Activated naive CD4-positive, alpha-beta T cell (primary cell): ENCODE measurements at places on chromosomes 2 and 18.

- no peak for DNase-seq
These were observed 113.7 kb upstream of the NRP2 start for GRCh38 chr2:205568620-205569019.

GRCh38 chr2:239935789-239936758 is 89.1 kb downstream of the NDUFA10 start:
- DNase-seq = no peak

GRCh38 chr2:108534584-108535356 is 500 bp downstream of the LIMS1 start:
- DNase-seq = no peak

DNA sequence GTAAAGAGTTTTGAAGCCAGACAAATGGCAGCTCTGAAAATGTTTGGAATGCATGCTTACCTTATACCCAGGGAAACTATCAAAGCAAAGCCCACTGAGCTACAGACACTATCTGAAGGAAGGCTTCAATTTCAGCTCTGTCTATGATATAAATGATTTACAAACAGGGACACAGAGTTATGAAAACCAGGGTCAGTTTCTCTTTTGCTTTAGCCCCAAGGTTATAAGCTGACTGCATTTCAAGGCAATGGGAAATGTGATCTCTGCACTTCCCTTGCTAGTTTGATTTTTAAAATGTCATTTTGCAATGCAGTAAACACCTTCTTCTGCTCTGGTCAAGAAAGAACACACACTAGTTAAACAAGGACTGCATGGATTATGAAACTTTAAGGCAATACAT is 65.2 kb upstream of the CCDC195 start:
- no peak for DNase-seq

GRCh38 chr2:164840930-164841718 is 499 bp downstream of the COBLL1 start:
- DNase-seq = no peak

- no peak for DNase-seq
These were observed 1211.9 kb upstream of the GYPC start for GRCh38 chr2:125444106-125444505.

DNA sequence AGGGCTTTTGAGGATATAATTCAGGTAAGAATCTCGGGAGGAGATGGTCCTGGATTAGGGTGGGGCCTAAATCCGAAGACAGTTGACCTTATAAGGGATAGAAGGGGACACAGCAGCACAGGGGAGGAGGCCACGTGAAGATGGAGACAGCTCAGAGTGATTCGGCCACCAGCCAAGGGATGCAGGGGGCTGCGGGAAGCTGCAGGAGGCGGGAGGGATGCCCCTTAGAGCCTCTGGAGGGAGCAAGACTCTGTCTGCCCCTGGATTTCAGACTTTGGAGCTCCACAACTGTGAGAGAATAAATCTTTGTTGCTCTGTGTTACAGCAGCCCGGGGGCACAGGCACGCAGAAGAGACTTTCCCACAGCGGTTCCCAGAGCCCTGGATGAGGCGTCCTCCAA is 143.7 kb downstream of the ASB1 start:
- DNase-seq = no peak

DNA sequence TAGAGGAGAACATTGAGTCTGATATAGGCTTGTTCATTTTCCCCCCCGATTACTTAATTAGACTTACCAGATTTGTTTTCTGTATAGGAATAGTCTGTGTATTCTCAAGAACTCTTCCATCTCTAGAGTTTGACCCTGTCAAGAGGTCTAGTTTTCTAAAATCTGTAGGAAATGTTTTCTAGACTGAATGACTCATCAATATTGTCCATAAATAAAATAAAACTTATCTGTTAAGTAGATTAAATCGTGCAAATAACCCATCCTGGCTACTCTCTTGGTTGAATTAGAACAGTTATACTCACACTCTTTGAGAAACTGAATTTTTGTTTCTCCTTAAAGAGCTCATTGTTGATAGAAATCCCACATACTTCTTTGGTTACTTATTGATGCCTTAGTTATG is 299.2 kb upstream of the CWC22 start:
- no peak for DNase-seq

DNA sequence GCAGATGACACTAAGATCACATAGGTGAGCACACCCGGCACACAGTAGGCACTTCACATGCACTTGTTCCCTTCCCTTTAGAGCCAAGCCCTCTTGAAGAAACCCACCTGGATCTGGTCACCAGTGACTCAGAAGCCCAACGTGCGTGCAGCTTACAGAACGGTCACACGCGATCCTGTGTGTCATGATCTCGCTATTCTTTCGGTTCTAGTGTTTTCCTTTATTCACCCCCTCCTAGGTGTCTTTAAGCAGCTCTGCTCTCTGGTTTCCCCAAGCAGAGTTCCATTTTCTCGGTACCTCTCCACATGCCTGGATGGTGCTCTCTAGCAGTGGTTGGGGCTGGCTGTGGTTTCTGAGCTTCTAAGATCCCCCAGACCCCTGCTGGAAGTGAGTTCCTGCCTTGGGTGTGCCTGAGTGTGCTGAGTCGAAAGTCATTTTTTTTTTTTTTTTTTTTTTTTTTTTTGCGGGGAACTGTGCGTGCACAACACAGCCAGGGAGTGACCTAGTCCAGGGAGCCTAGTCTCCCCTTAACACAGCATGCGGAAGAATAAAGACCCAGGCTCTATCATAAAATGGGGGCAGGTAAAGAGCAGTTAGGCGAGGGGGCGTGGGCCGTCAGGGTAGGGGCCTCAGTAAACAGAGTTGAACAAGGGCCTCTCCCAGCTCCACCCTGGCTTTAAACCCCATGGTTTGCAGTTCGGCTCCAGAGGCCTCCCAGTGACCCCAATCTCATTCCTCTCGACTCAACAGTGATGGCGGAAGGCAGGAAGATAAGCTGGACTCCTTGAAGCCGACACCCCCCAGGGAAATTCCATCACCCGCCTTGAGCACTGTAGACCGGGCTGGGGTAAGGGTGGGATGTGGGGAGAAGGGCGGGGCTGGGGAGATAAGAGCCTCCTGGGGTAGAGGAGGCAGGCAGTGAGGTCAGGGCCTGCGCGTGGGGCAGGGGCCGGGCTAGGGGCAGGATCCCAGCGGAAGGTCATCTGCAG is 29.8 kb upstream of the DNMT3A start:
- no peak for DNase-seq

GRCh38 chr2:163732727-163733126 is 3.1 kb downstream of the FIGN start:
- no peak for DNase-seq

DNA sequence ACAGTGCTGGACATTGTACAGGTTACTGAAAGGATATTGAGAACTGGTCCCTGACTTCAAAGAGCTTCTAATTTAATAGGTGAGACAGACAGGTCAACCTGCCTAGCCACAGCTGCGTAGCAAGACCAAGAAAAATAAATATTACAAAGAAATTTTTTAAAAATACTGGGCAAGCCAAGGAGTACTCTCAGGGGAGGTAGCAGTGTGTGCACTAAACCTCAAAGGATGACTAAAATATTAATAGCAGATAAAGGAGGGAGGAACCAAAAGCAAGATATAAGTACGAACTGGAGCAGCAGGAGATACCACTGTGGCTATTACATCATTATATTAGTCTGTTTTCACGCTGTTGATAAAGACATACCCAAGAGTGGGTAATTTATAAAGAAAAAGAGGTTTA is 14.9 kb downstream of the SCG2 start:
- DNase-seq = no peak

- no peak for DNase-seq
These were observed 12.9 kb upstream of the DTNA start for GRCh38 chr18:34697233-34697632.

DNA sequence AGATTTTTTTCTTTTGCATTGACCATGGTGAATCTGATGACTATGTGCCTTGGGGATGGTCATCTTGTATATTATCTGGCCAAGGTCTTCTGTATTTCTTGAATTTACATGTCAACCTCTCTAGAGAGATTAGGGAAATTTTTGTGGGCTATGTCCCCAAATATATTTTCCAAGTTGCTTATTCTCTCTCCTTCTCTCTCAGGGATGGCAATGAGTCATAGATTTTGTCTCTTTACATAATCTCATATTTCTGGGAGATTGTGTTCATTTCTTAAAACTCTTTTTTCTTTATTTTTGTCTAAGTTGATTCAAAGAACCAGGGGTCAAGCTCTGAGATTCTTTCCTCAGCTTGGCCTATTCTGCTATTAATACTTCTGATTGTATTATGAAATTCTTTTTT is 9.9 kb downstream of the GKN2 start:
- DNase-seq = no peak

DNA sequence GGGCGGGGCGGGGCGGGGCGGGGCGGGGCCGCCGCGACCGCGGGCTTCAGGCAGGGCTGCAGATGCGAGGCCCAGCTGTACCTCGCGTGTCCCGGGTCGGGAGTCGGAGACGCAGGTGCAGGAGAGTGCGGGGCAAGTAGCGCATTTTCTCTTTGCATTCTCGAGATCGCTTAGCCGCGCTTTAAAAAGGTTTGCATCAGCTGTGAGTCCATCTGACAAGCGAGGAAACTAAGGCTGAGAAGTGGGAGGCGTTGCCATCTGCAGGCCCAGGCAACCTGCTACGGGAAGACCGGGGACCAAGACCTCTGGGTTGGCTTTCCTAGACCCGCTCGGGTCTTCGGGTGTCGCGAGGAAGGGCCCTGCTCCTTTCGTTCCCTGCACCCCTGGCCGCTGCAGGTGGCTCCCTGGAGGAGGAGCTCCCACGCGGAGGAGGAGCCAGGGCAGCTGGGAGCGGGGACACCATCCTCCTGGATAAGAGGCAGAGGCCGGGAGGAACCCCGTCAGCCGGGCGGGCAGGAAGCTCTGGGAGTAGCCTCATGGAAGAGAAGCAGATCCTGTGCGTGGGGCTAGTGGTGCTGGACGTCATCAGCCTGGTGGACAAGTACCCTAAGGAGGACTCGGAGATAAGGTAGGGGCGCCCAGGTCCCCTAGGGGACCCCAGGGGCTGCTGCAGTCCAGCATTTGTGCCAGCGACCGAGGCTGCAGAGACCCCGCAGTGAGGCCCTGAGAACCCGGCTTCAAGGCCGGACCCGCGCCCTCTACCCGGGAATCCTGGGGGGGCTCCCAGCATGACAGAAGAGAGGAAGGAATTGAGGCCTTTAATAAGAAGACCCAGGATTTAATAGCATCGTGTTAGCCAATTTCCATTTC is at the start of gene KHK:
KHK (plus strand) TSS at position 49 of the 870 bp plus-strand sequence; CDS start at position 537, 488 bp downstream.
- no peak for DNase-seq

GRCh38 chr2:60867007-60867406 is 14.4 kb upstream of the REL start:
- no peak for DNase-seq
